ENCODE measurements at places on chromosomes 2 and 18.

DNA sequence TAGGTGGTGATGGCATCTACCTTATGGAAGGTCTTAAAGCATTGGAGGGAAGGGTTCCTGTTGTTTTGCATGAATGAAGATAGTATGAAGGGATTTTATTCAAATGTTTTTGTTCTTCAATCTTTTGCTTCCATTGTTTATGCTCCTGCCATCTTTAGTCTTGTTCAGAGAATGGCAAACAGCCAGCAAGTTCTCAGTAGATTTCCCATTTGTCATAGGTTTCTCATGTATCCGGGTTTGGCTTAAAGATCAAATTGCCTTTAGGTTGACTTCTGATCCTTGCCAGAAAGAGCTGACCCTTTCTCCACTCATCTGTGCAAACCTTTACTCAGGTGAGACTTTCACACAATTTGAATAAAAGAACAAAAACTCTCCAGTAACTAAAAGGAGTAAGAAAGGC lies 44.2 kb upstream of the STAT4 start:
- DNase-seq, result no peak

DNA sequence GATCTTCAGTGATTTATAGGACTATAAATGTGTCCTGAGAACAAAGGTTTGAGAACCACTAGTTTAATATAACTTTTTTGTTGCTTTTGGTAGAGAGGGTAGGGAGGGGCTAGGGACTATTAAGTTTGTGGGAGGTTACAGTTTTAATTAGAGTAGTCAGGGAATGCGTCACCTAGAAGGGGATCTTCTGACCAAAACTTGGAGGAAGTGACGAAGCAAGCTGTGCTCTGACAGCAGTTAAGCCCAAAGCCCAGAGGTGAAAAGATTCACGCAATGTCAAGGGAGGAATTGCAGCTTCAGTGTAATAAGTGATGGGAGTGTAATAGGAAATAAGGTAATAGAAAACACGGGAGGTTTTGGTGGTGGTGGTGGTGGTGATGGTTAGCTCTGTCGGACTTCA lies 8.1 kb downstream of the TDRD15 start:
- DNase-seq, result no peak

GRCh38 chr18:55324166-55324565 lies 263.8 kb downstream of the TCF4 start:
- DNase-seq, result no peak

DNA sequence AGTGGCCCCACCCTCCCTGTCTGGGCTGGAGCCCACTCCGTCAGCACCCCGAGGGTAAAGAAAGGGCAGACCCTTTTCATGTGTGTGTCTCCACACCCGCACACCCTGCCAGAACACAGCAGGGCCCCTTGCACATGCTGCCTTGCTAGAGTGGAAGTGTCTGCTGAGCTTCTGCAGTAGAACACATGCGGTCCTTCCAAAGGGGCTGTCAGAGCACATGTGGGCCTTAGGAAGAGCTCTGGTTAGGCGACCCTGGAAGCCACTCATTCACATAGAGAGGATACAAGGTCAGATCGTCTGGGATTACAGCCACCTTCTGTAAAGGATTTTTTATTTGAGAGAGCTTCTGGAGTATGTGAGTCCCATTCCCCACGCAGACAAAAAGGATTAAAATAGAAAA lies 613.2 kb upstream of the RAB6C start:
- no peak for DNase-seq

GRCh38 chr2:129906139-129906860 lies 73.2 kb upstream of the RAB6C start:
- DNase-seq, result no peak

GRCh38 chr2:238627899-238628298 lies 201.2 kb downstream of the ASB1 start:
- DNase-seq, result no peak

- no peak for DNase-seq
Observed at GRCh38 chr2:96024336-96025193, 10.2 kb downstream of the GPAT2 start.

DNA sequence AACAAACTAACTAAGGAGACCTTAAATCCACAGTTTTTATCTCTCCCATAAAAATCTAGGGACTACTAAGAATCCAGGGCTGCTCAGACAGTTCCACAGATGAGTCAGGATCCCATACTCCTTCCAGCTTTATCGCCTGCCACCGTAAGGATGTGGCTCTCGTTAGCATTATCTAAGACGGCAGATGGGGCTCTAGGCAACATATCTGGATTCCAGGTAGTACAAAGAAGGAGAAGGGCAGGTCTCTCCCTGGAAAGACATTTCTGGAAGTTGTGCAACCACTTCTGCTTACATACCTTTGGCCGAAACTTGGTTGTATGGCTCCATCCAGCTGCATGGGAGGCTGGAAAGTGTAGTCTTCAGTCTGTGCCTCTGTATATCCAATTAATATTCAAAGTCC lies 149.4 kb downstream of the SP3 start:
- DNase-seq, result no peak

GRCh38 chr2:106189325-106189724 lies 4.8 kb downstream of the UXS1 start:
- no peak for DNase-seq

DNA sequence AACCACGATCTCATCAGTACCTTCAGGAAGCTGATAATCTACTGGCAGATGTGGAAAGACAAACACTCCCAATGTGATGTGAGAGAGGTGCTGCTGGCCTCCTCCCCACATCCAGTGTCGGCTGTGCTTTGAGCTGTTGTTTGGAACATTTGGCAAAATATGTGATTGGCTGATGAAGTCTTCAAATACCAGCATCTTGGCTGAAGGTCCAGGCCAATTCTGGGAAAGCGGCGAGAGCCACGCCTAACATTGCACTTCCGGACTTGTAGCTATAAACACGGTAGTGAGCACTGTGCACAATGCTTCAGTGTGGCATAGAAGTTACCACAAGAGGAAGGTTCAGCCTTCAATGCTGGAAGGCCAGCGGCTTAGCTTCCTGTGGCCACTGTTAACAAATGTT lies 198.8 kb downstream of the DCDC2C start:
- DNase-seq, result no peak
